ENCODE measurements at places on chromosomes 6 and 20.

DNA sequence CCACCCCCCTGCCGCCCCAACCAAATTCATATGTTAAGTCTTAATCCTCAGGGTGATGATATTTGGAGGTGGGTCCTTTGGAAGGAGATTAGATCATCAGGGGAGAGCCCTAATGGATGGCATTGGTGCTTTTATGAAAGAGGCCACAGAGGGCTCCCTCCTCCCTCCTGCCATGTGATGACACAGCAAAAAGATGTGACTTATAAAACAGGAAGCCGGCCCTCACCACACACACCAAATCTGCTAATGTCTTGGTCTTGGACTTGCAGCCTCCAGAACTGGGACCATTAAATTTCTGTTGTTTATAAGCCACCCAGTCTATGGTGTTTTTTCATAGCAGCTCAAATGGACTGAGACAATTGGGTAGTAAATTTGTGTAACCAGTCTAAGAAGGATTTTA lies 176.3 kb downstream of the ADGRG6 start:
- DNase-seq, result no peak

DNA sequence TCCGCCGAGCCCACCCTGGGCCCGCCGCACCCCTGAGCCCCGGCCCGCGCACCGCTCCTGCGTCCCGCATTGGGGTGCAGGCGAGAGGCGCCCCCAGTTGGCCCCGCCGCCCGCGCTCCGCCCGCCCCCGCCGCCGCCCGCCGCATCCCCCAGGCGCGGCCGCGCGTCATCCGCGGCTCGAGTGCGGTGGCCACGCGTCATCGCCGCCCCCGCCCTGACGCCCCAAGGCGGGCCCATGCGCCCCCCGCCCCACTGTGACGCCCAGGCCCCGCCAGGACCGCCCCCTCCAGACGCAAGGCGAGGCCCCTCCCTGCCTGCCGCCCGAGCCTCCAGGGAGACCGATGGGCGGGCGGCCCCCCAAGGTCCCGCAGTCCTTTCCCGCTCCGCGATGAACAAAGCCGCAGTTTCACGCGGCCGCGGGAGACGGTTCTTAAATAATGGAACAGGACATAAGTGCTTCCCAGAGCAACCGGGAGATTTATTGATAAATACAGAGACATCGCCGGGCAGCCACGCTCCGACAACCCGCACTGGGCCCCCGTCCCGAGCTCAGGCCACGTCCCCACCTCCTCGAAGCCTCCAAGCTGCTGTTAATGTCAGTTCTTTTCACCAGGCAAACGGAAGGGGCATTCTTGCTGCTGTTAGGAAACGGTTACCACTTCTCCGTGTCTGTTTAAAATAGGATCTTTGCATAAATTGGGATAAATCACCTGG lies at the start of gene ANKRD60:
TSS of gene ANKRD60 (minus strand) at position 170 of the 714 bp plus-strand sequence. CDS start at position 170, 0 bp downstream.
- DNase-seq, result no peak

- no peak for DNase-seq
Observed at GRCh38 chr6:22366214-22366613, 69.4 kb upstream of the PRL start.

DNA sequence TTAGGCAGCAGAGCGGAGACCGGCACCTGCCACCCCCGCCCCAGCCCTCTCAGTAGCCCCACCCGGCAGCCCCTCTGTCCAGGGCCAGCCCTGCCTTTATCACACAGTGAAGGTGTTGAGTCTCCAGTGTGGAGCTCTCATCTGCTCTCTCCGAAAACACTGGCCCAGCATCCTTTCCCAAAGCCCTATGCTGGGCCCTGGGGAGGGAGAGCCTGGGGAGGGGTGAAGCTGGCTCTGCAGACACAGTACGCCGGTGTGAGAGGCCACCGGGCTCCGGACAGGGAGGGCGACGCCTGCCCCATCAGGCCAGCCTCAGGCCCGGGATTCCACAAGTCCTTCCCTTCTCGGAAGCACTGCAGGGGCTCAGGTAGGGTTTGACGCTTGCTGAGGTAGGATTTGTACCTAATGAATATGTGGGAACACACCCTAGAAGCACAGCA lies 186.9 kb downstream of the ERMARD start:
- no peak for DNase-seq

- DNase-seq, result no peak
Observed at GRCh38 chr20:14197097-14197496, 140.3 kb downstream of the FLRT3 start.

DNA sequence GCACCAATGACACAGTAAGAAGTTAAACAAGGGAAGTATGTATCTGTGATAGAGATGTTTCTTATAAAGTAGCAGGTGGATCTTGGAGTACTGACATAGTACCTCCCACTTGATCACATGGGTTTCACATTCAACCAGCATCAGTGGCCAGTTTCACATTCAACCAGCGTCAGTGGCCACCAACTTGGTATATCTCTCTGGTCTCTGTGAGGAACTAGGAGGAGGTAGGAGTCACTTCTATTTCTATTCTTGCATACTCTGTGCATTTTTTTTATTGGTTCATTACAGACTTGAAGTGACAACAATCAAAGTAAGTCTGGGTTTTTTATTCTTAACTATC lies 200.3 kb upstream of the SIM1 start:
- DNase-seq, result no peak

GRCh38 chr6:83417880-83418663 lies 12.8 kb downstream of the ME1 start:
- DNase-seq, result no peak

DNA sequence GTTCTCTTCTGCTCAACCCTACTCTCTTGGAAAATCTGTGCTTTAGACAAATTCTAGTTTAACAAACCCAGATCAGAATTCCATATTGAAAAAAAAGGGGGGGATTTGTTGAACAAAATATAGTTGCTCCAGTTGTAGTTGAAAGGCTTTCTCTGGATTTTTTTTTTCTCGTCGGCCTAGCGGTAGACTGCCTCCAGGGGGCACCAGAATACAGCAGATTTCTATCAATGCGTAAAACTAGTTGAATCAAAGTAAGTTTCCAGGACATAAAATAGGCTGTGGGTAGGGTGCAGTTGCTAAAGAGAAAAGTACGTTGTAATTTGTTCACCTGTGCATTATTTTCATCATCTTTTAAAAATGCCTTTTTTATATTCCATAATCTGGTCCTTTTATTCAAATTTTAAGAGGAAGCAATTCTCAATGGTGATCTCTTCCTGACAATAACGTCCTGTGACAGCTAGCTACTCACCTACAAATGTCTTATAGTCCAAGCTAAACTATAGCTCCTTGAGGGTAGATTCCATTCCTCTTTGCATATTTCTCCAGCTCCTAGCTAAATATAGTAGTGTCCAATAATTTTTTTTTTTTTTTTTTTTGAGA lies 105.4 kb downstream of the PERP start:
- DNase-seq, result peak; percentile 48

DNA sequence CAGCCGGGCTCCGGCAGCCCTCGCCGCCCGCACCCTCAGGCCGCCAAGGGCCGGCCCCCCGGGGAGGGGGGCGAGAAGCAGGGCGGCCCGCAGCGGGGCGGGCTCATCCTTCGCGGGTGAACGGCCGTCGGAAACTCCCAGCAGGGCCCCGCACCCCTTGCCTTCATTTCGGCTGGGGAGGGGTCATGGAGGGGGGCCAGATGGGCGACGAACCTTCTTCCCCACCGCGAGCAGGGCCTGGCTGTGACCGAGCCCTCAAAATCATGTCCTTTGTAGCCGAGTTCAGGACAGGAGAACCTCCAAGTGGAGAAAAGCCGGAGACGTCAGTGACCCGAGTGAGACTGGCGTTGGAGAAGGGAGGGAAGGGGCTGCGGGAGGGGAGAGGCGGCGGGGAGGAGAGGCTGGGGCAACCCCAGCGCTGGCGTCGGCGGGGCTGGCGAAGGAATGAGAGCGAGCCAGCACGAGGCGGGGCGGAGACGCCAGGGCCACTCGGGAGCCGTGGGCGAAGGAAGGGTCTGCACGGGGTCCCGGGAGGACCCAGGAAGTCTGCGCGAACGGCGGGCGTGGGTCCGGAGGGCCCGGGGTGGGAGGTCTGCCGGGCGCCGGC lies 571 bp upstream of the FOXC1 start:
- no peak for DNase-seq

DNA sequence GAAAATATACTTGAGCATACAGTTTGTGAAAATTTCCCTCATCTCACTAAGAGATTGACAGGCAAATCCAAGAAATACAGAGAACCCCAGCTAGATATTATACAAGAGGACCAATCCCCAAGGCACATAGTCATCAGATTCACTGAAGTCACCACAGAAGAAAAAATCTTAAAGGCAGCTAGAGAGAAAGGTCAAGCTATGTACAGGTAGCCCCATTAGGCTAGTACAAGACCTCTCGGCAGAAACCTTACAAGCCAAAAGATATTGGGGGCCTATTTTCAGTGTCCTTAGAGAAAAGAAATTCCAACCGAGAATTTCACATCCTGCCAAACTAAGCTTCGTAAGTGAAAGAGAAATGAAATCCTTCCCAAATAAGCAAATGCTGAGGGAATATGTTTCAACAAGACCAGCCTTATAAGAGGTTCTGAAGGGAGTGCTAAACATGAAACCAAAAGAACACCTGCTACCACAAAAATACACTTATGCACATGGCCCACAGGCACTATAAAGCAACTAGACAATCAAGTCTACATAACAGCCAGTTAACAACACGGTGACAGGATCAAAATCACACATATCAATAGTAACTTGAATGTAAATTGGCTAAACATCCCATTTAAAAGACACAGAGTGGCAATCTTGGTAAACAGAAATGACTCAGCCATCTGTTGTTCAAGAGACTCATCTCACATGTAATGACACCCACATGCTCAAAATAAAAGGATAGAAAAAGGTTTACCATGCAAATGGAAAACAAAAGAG lies 96.3 kb downstream of the FHL5 start:
- DNase-seq, result no peak

- DNase-seq, result no peak
Observed at GRCh38 chr6:139037490-139037889, 8.9 kb downstream of the ABRACL start.

- no peak for DNase-seq
Observed at GRCh38 chr20:24866008-24866407, 83.1 kb upstream of the CST7 start.

DNA sequence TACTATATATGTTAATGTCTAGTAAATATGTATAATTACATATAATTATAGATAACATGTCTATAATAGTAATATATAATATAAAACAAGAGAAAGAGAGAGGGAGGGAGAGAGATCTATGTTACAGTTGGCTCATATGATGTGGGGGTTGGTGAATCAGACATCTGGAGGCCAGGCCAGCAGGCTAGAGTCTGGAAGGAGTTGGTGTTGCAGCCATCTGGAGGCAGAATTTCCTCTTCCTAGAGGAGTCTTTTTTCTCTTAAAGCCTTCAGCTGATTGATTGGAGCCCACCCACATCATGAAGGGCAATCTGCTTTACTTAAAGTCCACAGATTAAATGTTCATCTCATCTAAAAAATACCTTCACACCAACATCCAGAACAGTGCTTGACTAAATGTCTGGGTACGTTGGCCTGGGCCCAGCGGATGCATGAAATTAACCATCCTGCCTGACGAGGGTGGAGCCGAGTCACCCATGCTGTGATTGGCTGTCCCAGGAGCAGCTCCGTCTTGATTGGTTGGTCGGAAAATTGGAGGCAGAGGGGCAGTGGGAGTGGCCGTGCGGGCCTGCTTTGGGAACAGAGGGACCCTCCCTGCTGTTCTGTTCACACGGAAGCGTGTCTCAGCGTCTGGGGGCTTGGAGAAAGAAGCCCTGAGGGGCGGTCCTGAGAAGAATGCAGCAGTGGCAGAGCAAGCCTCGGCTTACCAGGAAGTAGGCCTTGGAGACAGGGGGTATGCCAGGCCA lies 392.4 kb downstream of the QKI start:
- no peak for DNase-seq

GRCh38 chr6:158611541-158612370 lies 32.8 kb downstream of the DYNLT1 start:
- DNase-seq, result no peak

- no peak for DNase-seq
Observed at GRCh38 chr6:108751282-108751681, 96.9 kb upstream of the ARMC2 start.

- no peak for DNase-seq
Observed at GRCh38 chr6:39409889-39410288, 87.4 kb upstream of the KCNK16 start.

DNA sequence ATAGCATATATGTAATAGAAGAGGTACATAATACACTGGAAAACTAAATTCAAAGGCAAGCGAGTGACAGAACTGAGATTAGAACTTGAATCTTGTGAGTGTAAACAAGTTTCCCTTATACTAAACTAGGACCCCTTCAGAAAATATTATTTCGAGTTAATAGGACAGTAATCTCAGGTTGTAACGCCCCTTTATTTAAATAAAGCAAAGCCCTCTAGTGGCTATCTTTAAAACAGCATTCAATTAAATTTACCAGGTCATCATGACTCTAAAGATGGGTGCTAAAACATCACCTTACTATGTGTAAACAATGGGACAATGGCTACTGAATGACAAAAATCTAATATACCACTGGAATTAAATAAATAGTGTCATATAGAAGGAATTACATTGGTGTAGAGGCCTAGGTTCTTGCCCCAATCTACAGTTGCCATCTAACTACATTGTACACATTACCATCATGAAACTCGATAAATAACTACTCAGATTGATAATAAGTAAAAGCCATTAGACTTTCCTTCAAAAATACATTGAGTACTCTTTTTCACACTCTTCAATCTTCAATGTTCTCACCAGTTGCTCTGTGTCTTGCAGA lies 255.4 kb upstream of the IRAK1BP1 start:
- no peak for DNase-seq

DNA sequence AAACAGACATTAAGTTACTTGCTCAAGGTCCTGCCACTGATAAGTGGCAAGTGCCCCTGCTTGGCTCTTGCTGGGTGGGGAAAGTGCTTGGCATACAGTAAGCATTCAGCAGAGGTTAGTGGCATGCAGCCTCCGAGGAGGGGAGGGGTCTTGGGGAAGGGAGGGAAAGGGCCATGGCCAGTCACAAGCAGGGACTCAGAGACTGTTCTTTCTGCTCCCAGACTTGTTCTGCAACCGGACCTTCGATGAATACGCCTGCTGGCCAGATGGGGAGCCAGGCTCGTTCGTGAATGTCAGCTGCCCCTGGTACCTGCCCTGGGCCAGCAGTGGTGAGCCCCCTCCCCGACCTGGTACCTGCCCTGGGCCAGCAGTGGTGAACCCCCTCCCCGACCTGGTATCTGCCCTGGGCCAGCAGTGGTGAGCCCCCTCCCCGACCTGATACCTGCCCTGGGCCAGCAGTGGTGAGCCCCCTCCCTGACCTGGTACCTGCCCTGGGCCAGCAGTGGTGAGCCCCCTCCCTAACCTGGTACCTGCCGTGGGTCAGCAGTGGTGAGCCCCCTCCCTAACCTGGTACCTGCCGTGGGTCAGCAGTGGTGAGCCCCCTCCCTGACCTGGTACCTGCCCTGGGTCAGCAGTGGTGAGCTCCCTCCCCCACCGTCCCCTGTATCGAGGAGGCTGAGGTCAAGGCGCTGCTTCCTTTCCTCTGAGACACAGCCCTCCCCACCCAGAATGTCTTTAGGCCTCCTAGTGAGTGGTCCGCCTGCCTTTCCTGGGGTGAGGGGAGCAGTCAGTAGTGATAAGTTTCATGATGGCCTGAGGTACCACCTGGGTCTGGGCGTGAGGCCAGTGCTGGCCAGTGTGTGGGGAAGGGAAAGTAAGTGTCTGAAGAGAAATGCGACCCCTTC lies 8.9 kb downstream of the GLP1R start:
- no peak for DNase-seq

GRCh38 chr20:61762167-61762710 lies 303.4 kb downstream of the TAF4 start:
- no peak for DNase-seq

GRCh38 chr6:129671442-129672340 lies 38.3 kb downstream of the ARHGAP18 start:
- DNase-seq, result no peak

- DNase-seq, result no peak
Observed at GRCh38 chr6:104344223-104344622, 515.5 kb downstream of the HACE1 start.

Data from stimulated activated CD8-positive, alpha-beta memory T cell treated with anti-CD3 and anti-CD28 coated beads, Interleukin-2, amount 100 ng/mL, for 1 hour (primary cell).